ENCODE measurements at places on chromosomes 12 and 14.

DNA sequence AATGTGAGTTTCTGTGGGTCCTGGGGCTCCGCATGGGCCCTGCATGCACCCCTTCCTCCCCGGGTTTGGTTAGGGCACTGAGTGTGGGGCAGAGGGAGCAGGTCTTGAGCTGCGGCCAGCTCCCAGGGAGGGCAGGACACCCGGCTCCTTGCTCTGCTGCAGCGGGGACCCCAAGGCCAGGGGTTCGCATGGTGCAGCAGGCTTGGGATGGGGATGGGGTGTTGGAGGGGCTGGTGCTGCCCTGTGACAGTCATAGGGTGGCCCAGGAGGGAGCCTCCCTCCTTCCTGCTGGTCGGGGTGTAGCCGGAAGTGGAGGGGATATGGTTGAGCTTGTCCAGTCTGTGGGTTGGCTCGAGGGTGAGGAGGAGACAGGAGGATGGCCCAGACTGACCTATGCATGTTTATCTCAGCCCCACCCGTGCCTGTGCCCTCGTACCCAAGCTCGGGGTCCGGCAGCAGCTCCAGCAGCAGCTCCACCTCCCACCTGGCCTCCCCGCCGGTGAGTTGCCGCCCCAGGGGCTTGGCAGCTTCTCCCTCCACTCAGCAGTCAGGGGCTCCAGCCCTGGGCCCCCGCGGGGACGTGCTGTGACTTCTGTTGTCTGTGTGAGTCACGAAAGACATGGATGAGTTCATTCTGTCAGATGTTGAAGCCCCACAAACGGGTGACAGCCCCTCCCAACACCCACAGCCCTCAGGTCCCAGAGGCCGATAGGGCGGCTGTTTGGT lies 16.0 kb downstream of the ULK1 start:
- DNase-seq, result no peak

GRCh38 chr14:58291646-58292045 lies 6.7 kb upstream of the ARID4A start:
- DNase-seq, result no peak

GRCh38 chr12:110742096-110742717 lies 484 bp downstream of the PPP1CC start:
- peak; percentile 16 for DNase-seq

DNA sequence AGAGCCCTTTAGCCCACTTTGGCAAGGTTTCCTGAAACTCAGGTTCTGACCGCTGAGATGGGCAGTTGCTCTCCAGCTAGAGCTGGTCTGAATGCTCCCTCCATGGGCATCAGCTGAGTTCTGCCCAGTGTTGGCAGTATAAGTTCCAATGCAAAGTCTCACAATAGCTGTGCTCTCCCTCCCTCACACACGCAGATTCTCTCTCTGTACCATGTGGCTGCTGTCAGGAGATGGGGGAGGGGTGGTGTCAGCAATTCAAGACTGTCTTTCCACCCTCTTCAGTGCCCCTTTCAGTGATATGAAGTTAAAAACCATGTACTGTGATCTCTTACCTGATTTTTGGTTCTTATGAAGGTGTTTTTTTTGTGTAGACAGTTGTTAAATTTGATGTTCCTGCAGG lies 164.3 kb upstream of the PLEKHA5 start:
- DNase-seq, result no peak

DNA sequence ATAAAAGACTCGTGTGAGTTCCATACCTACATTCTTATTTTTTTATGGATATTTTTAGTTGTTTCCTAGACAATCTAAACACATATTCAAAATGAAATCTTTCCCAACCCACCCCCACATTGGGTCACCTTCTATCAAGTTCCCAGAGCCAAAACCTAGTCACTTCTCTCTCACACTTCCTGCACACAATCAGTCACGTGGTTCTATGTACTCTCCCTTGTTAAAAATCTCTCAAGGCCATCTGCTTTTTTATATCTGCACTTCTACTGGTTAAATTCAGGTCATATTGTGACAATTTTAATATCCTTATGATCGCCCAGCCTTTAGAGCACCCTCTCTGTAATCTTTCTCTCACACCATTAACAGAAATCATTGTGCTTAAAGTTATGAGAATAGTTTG lies 175.0 kb upstream of the SYT10 start:
- DNase-seq, result no peak

- DNase-seq, result no peak
Observed at GRCh38 chr12:8508910-8509841, 4.1 kb upstream of the CLEC4D start.

GRCh38 chr12:122040579-122041386 lies 19.1 kb downstream of the BCL7A start:
- DNase-seq, result no peak

DNA sequence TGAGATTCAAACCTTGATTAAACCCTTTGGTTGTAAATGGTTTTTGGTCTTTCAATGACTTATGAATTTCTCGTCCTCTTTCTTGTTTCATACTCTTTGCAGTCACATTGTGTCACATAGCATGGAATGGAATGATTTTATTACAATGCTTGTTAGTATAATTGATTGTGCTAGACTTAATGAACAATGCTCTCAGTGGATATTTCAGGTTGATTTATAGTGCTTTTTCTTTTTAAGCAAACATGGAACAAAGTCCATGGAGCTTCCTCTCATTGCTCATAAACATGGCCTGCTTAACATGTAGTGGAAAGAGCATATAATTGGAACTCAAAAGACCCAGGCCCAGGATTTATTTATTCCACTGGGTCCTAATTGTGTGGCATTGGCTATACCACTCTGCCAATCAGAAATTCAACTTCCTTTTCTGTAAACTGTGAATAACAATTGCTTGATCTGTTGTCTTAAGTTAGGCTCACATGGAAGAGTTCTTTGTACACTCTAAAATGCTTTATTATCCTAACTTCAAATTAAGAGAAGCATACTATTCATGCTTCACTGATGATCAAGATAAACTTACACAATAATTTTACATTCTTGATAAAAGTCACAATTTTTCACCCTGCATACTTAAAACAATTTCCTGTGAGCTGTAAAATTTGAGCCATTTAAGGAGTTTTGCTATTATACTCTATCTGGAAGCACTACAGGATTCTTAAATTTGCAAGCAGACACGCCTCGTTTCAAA lies 370.5 kb upstream of the PDE3A start:
- DNase-seq, result no peak

- DNase-seq, result no peak
Observed at GRCh38 chr12:93039062-93039461, 110.0 kb upstream of the EEA1 start.

GRCh38 chr12:46269429-46270241 lies 792 bp upstream of the SLC38A1 start:
- peak; percentile 9 for DNase-seq

DNA sequence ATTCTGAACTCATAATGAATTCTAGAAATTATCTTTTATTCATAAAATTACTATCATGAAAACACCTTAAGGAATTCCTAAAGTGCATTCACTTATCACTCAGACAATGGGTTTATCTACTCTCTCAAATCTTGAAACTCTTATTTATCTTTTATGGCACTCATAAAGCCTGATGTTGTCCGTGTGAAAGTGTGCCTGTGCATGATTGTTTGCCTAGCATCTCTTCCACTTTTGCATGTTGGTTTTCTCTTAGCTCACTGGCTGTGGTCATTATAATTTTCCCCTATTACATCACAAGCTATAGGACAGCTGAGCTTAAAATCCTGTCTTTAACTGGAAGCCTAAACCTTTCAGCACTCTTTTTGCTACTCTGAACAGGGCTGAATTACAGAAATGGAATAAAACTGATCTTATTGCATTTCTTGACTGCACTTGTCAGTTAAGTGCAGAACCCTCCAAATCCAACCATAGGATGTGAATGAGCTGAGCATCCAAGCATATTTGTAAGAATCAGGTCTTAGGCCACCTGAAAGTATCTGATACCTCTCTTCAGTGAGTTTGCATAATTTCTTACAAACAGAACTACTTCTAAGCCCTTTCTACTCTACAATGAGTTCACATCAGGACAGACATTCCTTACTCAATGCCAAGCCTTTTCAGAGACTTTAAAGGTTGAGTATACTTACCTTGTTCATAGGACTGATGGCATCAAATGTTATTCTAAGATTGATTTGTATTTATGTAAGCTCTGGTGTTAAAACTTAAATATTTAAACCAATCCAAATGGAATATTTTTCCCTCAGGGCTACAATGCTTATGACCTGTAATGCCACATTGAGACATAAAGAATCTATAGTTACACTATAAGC lies 221.2 kb upstream of the KITLG start:
- no peak for DNase-seq

- no peak for DNase-seq
Observed at GRCh38 chr14:69671365-69672030, 60.1 kb downstream of the SUSD6 start.

- no peak for DNase-seq
Observed at GRCh38 chr12:93664573-93665138, 12.5 kb upstream of the CRADD start.

GRCh38 chr14:105096206-105096875 lies 31.1 kb upstream of the GPR132 start:
- no peak for DNase-seq

DNA sequence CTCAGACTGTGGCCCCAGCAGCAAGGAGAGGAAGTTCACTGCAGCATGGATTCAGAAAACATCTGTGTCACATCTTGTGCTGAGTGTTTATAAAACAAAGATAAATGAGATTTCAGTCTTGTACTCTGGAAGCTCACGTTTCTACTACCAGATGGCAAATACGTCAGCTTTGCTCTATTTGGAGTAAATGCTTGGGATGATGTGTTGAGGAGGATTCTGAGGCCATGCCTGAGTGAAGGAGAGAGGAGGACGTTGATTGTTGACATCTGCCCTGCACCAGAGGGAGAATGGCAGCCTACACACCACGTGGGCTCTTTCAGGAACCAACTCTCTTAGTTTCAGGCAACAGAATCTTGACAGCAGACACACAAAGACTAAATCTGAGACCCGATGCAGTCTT lies 188.9 kb downstream of the TMEM132C start:
- no peak for DNase-seq

DNA sequence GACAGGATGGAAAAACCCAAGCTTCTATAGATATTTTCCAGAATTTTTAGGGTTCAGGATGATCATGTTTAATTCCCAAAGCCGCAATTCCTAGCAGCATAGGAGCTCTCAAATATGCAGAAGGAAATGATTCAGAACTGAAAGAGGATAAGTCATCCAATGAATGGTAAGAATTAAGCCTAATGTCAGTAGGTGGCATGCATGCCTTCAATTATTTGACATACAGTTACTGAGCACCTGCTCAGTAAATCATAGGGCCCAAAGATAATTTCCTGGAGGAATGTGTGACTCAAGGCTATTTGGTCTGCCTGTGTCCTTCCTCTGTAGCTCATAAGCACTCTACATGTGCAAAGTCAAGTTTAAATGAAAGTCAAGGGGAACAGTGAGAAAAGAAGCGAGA lies 116.8 kb upstream of the SLC38A4 start:
- DNase-seq, result no peak

DNA sequence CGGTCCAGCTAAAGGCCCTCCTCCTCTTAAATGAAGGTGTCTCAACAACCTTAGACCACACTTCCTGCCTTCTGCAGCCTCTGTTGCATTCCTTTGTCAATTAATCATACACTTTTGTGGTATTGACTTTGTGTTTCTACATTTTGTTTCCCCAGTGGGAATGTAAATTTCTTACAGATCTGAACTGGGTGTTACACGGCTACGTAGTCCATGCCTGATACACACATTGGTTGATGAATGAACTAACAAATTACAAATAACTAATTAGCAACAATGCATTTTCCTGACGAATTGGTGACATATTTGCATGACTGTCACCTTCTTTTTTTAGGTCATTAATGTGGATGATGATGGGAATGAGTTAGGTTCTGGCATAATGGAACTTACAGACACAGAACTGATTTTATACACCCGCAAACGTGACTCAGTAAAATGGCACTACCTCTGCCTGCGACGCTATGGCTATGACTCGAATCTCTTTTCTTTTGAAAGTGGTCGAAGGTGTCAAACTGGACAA lies 15.2 kb upstream of the CCT2 start:
- no peak for DNase-seq

DNA sequence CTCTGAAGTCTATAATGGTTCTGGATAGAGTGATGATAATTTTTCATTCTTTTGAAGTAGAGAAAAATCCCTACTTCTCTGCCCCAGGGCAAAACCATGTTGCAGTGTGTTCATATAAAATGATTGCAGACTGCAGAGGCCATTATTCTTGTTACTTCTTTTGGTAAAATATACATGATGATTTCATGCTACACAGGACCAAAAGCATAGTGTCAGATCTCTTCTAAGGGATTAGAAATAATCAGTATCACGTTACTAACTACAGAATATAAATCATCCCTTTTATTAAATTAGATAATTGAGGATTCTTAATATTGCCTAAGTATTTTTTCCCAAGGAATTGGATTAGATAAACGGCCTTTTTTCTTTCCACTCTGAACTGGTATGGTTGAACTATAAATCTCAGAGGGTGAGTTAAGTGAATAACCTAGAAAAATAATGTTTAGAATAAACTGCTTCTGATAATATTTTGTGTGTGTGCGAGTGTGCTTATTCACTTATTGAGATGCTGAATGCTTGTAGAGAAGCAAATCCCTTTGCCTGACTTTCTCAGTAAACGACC lies 156.2 kb downstream of the EFCAB11 start:
- DNase-seq, result no peak

GRCh38 chr12:50753232-50753769 lies 10.6 kb upstream of the ATF1 start:
- DNase-seq, result no peak

DNA sequence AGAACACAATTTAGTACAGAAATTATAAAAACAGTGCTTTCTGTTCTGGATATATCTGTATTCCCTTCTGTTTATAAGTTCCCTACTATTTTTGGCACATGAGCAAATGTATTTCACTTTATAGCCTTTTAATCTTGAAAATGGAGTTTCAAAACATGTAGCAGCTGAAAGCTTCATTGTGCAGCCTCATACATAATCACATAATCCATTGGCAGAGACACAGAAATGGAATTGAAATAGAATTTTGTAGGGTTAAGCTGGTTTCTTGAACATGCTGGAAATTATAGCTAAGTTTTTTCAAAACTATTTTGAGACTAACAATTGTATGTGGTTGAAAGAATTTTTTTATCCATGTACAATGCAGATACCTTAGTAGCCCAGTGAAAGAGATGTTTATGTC lies 614.3 kb upstream of the MDGA2 start:
- no peak for DNase-seq

- DNase-seq, result no peak
Observed at GRCh38 chr12:90064852-90065801, 356.5 kb upstream of the ATP2B1 start.

GRCh38 chr12:128381541-128381940 lies 114.6 kb downstream of the TMEM132C start:
- DNase-seq, result no peak

DNA sequence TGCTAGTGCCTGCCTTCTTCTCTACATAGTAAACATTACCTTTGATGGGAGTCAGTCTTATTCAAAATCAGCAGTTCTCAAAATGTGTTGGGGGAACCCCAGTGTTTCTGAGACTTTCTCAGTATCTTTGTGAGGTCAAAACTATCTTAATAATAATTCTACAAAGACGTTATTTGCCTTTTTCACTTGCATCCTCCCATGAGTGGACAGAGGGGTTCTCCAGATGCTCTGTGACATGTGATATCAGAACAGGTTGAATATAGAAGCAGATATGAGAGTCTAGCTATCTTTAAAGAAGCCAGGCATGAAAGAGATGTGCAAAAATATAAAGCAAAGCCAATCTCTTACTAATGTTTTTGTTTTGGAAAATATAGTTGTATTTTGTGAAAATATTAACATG lies 144.7 kb downstream of the KTN1 start:
- DNase-seq, result no peak
